Stimulated activated memory B cell treated with anti-CD40 and anti-IgM and Interleukin-4, amounts not matched to agents 10 μg/mL and 1 μg/mL and 100 μg/mL, for 72 hours (primary cell): ENCODE measurements at places on chromosomes 1 and 21.

DNA sequence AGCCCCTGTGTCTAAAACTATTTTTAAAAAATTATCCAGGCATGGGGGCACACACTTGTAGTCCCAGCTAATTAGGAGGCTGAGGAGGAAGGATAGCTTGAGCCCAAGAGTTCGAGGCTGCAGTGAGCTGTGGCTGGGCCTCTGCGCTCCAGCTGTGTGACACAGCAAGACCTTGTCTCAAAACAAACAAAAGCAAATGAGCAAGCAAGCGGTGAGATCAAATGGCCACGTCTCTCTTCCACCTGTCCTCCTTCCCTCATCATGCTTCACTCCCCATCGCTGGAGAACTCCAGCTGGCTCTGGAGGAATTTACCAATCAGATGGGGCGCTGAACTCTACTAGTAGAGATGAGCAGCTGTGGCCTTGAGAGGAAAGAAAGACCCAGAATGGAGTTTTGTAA lies 14.0 kb upstream of the REN start:
- no peak for ATAC-seq
- no peak overlapping the region for H3K4me3 ChIP-seq
- no peaks in the 10 kb centered on the region for H3K27me3 ChIP-seq
- no peaks in the 10 kb centered on the region for H3K36me3 ChIP-seq
- H3K4me1 ChIP-seq = no peaks in the 10 kb centered on the region

DNA sequence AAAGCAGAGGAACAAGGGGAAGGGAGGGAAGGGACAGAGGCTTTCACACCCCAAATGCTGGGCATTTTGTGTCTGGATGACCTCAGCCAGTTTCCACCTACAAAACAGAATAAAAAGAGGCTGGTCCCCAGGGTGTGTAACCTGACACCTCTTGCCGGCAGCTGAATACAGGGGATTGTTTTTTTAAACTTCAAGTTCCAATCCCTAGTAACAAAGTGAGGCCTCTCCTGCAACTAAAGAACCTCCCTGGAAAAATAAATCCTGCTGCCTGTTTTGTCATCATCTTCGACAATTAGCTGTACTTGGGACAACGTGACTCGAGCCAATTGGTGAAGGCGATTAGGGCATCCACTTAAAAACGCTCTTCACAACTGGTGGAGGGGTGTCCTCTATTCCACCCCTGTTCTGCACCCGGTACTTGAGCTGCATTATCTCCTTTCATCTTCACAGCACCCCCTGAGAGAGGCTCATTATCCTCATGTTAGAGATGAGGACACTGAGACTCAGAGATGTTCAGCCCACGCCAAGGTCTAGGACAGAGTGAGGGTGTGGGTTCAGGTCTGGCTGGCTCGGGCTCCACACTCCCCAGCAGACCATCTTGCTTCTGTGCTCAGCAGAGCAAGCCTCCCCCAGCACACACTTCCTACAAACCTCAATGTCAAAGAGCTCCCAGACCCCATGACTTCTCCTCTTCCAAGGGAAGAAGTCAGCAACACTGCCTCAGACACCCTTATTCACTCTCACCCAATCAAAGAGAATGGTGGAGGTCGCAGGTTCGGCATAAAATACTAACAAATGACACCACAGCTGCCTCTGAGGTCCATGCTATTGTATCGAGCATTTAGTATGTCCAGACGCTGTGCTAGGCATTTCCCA lies 15.2 kb downstream of the ITPKB start:
- peaks cover 61% of the 10 kb centered on the region for H3K36me3 ChIP-seq
- H3K27ac ChIP-seq = peak overlapping the region; percentile 86
- ATAC-seq = no peak

GRCh38 chr1:169392406-169392805 lies 24.4 kb downstream of the BLZF1 start:
- H3K36me3 ChIP-seq = peaks cover 68% of the 10 kb centered on the region
- no peak for ATAC-seq
- no peaks in the 10 kb centered on the region for H3K27me3 ChIP-seq
- no peak overlapping the region for H3K4me3 ChIP-seq

GRCh38 chr21:39651206-39651605 lies 38.5 kb downstream of the B3GALT5 start:
- ATAC-seq = no peak
- no peak overlapping the region for H3K27ac ChIP-seq
- no peaks in the 10 kb centered on the region for H3K4me1 ChIP-seq
- no peak overlapping the region for H3K4me3 ChIP-seq

- no peaks in the 10 kb centered on the region for H3K4me1 ChIP-seq
- no peaks in the 10 kb centered on the region for H3K36me3 ChIP-seq
- H3K27me3 ChIP-seq = peaks cover 45% of the 10 kb centered on the region
- H3K4me3 ChIP-seq = no peak overlapping the region
- ATAC-seq = no peak
Observed at GRCh38 chr1:94329986-94330385, 88.2 kb upstream of the ABCD3 start.

DNA sequence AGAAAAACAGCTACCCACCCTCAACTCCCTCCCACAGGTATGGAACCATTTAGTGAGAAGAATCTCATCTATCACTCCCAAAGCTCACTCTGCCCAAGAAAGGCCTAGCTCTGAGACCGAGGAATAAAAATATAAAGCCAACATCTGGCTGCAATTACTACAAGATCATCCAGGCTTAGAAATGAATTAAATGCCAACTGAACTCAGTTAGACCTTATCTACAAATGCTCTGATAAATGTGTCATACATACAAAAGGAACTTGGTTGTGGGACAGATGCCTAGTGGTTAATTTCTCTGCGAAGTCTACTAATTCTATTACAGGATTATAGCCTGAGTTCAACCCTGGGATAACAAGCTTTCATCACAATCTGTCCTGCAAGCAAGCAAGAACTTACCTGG lies 6.7 kb downstream of the ADIPOR1 start:
- peaks cover 29% of the 10 kb centered on the region for H3K36me3 ChIP-seq
- ATAC-seq = no peak
- H3K4me3 ChIP-seq = no peak overlapping the region
- H3K27ac ChIP-seq = no peak overlapping the region
- no peaks in the 10 kb centered on the region for H3K27me3 ChIP-seq
- H3K4me1 ChIP-seq = peaks cover 28% of the 10 kb centered on the region

GRCh38 chr1:166166698-166167571 lies at the start of gene FAM78B:
Gene FAM78B (minus strand): TSS chr1:166167001. CDS start chr1:166166248, 753 bp downstream.
- peak; percentile 90 for ATAC-seq
- peak within 1 kb of the TSS; percentile 84 for H3K4me3 ChIP-seq
- peak within 1 kb of the TSS; percentile 48 for H3K27ac ChIP-seq

DNA sequence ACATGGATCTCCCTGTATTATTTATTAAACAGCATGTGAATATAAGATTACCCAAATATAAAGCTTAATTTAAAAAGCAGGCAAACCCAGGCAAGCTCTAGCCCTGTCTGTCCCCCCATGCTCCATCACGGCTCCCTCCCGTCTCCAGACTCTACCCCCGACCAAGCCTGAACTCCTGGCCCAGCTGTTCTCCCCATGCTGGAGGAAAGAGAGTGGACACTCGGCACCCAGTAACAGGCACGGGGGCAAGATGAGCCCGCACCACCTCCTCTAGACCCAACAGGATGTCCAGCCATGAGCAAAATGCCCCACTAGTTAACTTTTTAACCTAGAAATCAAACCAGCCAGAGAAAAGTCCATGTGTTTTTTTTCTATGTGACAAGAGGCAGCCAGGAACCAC lies 19.3 kb downstream of the SLC19A1 start:
- H3K36me3 ChIP-seq = peaks cover 74% of the 10 kb centered on the region
- no peak overlapping the region for H3K27ac ChIP-seq
- H3K27me3 ChIP-seq = no peaks in the 10 kb centered on the region
- H3K4me1 ChIP-seq = peaks cover 4% of the 10 kb centered on the region
- ATAC-seq = no peak

GRCh38 chr1:45785583-45785982 lies 17.8 kb upstream of the MAST2 start:
- H3K36me3 ChIP-seq = no peaks in the 10 kb centered on the region
- peaks cover 14% of the 10 kb centered on the region for H3K27me3 ChIP-seq
- ATAC-seq = no peak
- H3K27ac ChIP-seq = no peak overlapping the region
- no peak overlapping the region for H3K4me3 ChIP-seq

GRCh38 chr1:170545476-170545875 lies 13.5 kb downstream of the GORAB start:
- peaks cover 3% of the 10 kb centered on the region for H3K4me1 ChIP-seq
- no peak overlapping the region for H3K4me3 ChIP-seq
- ATAC-seq = no peak

- H3K27ac ChIP-seq = no peak overlapping the region
- no peak overlapping the region for H3K4me3 ChIP-seq
- H3K4me1 ChIP-seq = no peaks in the 10 kb centered on the region
- ATAC-seq = peak; percentile 7
- H3K27me3 ChIP-seq = no peaks in the 10 kb centered on the region
Observed at GRCh38 chr1:177017287-177017852, 147.1 kb downstream of the ASTN1 start.

DNA sequence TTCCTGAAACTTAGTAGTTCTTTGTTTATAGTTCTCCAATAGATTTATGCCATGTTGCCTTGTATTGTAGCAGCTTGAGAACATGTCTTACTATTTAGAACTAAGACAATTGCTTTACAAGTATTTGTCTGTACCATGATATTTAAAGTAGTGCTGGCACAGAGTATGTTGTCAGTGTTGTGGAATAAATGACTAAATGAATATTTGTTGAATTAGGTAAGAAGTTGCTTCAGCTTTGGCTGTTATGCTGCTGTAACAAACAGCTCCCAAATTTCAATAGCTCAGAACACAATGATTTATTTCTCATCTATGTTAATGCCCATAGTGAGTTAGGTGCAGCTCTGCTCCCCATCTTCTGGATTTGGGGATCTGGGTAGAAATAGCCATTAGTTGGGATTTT lies 90.2 kb upstream of the VCAM1 start:
- peaks cover 9% of the 10 kb centered on the region for H3K4me1 ChIP-seq
- H3K4me3 ChIP-seq = no peak overlapping the region
- no peak for ATAC-seq
- H3K27ac ChIP-seq = no peak overlapping the region
- H3K36me3 ChIP-seq = no peaks in the 10 kb centered on the region

GRCh38 chr1:5991381-5992025 lies 722 bp downstream of the NPHP4 start:
- no peaks in the 10 kb centered on the region for H3K36me3 ChIP-seq
- H3K27me3 ChIP-seq = no peaks in the 10 kb centered on the region
- peak overlapping the region; percentile 93 for H3K4me3 ChIP-seq
- peak overlapping the region; percentile 70 for H3K27ac ChIP-seq
- peaks cover 39% of the 10 kb centered on the region for H3K4me1 ChIP-seq

DNA sequence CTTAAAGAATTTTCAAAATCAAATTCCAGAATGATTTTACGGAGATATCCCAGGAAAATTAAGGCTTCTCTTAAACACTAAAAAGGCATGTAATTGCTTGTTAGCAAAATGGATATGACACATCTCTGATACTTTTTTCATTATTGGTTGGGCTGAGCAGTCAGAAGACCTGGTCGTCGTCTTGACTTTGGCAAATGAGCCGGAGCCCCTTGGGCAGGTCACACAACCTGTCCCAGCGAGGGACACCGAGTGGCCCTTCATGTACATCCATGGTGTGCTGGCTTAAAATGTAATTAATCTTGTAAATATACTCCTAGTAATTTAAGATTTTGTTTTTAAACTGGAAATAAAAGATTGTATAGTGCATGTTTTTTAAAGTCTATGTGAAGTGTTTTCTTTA lies 33.9 kb downstream of the IFNGR2 start:
- H3K27ac ChIP-seq = peak overlapping the region; percentile 51
- H3K4me1 ChIP-seq = peaks cover 73% of the 10 kb centered on the region
- ATAC-seq = no peak
